ENCODE measurements at places on chromosomes 6 and 20.

DNA sequence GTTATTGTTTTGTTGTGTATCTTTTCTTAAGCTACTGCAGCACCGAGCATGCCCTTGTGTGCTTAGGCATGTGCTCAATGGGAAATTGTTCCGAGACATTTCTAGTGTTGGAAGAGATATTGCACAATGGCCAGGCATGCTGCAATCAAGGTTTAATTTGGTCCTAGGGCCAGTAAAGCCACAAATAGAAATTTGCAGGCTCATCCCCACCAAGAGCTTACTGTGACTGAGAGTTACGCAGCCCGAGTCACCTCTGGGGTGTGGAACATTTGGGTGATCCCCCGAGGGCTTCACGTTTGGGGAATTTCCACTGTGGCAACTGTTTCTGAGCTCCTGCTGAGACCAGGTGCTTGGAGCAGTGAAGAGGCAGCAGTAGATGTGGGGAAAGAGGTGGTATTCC, 65.8 kb downstream of the ADTRP start:
- no peak for DNase-seq

GRCh38 chr20:38179846-38180245, 14.8 kb upstream of the TGM2 start:
- no peak for DNase-seq

- no peak for DNase-seq
Measured at GRCh38 chr20:4944518-4945313, 56.6 kb downstream of the SLC23A2 start.

DNA sequence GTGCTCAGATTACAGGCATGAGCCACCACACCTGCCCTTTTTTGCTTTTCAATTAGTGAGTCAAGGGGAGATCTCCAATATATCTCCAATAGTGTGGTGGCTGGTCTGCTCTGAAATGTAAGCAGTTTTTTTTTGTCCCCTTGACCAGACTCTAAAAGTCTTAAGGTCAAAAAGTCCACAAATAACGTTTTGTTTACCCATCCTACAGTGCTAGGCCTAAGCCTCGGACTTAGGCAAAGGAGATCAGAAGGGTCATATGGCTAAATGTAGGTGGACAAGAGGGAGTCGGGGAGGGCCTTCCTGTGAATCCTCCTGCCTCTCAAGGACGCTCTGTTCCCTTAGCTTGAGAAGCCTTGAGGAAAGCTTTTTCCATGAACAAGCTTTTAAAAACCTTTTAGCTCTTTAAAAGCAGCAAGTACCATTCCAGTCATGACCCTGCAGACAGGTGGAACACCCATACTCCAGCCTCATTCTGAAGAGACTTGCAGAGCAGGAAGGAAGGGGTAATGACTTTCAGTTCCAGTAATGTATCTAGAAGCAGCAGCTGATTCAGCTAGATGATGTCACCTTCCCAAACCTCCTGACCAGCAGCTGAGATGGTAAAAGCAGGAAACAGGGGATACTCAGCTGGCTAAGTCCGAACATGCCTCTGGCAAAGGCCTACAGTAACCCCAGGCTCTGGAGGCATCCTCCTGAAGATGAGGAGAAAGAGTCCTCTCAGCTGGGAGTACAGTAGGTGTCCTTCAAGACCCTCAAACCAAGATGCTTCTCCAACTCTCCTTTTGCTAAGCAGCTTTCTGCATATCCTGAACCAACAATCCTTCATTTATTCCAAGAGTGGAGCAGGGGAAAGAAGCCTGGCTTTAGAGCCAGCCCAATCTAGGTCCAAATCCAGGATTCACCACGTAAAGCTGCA, 23.6 kb downstream of the BCL2L1 start:
- DNase-seq = no peak

GRCh38 chr20:48025051-48025515, 239.8 kb upstream of the SULF2 start:
- no peak for DNase-seq

GRCh38 chr6:139964737-139965136, 590.3 kb upstream of the CITED2 start:
- no peak for DNase-seq

Measured in effector CD4-positive, alpha-beta T cell (primary cell).